ENCODE measurements at places on chromosomes 2 and 18.
A peak's percentile ranks its signal among the peaks of the same experiment; 100 is the strongest.

- no peak for ATAC-seq
Observed at GRCh38 chr2:233470839-233471238, 95.7 kb downstream of the USP40 start.

DNA sequence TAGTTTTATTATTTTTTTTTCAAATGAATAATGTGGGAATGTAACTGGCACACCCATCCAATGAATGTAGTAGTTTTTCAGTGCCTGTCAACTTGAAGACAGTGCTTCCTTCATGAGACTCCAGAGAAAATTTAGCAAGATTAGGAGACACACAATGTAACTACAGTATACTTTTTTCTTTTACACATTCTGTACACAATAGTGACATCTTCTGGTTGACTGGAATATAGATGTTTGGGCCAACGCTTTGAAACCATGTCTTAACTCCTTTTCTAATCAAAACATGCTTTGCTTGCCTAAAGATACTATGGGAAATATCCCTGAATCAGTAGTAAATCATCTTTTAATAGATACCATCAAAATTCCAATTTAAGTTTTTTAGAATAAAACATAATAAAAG, 229.5 kb upstream of the ZC3H15 start:
- ATAC-seq, result peak; percentile 89

- no peak for ATAC-seq
Observed at GRCh38 chr2:112880091-112880531, 30.9 kb upstream of the IL37 start.

DNA sequence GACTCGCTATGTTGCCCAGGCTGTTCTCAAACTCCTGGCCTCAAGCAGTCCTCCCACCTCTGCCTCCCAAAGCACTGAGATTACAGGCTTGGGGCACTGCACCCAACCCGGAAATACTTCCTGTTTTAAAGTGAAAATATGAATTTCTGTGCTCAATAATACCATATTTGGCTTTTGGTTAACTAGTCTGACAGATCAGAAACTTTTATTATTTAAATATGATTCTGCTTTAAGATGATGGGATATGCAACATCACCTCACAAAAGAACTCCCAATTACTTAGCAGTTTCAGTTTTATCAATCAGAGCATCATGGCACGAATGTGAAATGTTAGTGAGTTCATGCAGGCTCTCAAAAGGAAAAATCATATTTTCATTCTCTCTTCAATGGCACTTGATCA, 120.6 kb downstream of the PTRHD1 start:
- ATAC-seq, result no peak

- ATAC-seq, result no peak
Observed at GRCh38 chr2:236558036-236558435, 11.6 kb upstream of the ACKR3 start.

DNA sequence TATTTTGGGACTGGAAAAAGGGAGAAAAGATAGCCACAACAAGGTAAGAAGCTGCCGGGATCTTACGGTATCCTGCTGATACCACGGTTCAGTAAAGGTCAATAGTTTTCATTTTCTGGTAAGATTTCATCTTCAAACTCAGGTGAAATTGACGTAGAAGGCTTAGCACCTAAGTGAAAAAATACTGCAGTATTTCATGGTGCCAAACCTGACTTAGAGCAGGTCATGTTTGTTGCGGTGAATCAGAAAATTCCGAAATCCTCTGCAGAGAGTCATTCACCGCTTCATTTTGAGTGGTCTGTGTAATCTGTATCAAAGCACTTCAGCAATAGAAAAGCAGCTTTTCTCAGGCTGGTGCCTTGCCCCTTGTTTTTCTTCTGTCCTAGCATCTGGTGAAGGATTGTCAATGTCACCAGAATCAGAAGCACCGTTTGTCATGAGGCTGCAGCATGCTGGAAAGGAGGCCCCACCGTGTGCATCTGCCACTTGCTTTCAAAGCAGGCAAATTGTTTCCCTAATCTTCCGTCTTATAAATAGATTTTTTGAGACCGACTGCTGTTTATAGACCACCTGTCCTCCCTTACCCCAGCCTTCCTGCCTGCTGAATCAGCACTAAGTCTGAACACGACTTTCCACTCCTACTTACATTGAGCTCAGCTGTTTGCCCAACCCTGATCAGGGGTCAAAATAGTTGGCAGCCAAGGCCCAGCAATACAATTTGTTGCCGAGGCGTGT, 156.3 kb downstream of the EML6 start:
- no peak for ATAC-seq

GRCh38 chr2:73077424-73077795, 5.9 kb upstream of the SFXN5 start:
- no peak for ATAC-seq

DNA sequence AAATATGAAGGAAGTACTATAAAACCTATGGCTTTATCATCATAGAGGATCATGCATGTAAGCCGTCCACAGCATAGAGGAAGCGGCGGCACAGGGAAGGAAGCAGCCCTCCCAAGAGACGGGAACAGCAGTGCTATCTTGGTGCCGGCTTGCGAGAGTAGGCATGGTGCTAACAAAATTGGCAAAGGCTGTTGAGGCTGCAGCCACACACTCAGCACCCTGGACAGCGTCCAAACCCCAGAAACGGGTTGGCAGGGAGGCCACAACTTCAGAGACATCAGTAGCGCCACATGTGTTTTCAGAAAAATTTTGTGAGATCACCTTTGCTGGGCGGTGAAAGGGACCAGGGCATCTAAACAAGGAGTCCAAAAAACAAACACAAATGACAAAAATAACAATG, 37.7 kb downstream of the NETO1 start:
- ATAC-seq, result no peak

DNA sequence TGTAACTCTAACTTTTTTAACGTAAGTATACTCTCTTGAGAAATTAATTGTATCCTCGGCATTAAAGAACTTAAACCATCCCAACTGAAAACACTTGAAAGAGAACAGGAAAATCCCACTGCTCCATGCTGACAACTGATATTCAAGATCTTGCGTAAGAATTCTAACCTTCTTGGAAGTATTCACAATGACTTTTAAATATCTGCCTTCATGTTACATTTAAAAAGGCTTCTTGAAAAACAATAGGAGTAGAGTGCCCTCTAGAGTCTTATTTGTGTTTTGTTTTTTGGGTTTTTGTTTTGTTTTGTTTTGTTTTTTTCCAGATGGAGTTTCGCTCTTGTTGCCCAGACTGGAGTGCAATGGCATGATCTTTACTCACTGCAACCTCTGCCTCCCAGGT, 65.4 kb upstream of the DNAJC10 start:
- peak; percentile 52 for ATAC-seq

DNA sequence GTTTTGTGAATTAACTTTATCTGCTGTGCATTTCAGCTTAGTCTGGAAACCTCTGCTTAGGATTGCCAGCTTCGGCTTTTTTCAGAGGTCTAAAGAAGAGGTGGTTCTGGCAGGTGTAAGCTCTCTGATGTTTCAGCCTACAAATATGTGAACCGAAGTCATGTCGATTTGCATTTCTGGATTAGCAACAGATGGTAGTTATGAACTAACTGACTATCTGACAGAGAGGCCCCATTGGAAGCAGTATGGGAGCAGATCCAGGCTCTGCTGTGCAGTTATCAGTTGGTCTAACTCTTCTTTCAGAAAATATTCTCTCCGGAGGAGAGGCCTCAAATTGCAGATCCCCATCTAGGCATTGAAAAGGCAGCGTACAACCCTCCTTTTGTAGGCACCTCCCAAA, 32.7 kb upstream of the SPRED2 start:
- ATAC-seq, result peak; percentile 65

DNA sequence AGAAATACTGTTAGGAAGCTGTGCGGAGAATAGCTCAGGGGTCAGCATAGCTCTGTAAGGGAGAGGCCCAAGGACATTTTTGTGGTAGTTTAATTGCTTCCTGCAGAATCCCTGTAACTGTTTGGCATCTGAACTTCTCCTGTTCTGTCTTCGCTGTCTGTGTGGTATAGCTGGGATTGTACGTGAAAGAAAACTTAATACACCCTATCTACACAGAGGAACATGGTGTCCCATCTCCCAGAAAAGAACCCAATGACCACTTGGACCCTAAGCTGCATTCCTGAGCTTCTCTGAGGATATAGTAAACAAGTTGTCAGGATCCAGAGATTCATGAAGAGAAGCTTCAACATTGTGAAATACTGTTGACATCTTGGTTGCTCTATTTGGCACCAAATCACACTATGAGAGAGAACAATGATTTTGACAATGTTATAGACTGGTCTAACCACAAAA, 81.3 kb downstream of the CDC42EP3 start:
- peak; percentile 69 for ATAC-seq

- no peak for ATAC-seq
Observed at GRCh38 chr18:68940754-68941153, 142.9 kb downstream of the CCDC102B start.

DNA sequence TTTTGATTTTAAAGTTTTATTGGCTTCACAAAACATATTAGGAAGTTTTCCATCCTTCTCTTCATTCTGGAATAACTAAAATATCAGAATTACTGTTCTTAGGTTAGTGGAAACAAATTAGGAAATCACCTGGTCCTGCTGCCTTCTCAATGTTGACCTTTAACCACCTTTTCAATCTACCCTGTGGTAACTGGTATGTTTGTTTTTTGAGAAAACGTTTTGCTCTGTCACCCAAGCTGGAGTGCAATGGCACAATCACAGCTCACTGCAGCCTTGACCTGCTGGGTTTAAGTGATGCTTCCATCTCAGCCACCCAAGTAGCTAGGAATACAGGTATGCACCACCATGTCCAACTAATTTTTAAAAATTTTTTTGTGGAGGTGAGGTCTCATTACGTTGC, 28.4 kb downstream of the ACYP2 start:
- no peak for ATAC-seq

- ATAC-seq, result no peak
Observed at GRCh38 chr2:78940998-78941397, 84.5 kb upstream of the REG3G start.

DNA sequence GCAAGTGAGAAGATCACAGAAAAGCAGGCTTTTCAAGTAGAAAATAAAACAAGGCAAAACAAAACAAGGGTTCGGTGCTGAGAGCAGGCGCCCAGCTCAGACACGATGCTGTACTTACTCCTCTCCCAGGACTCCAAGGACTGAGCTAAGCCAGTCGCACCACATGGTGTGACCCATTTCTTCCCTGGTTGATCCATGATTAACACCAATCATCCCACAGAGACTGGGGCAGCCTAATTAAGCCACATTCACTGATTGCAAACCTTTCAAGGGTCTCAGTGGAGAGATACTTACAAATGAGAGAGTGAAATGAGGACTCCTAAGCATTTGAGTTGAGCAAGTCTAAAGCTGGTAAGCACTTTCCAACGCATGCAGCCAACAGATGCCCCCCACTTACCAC, 155.2 kb downstream of the MYO5B start:
- no peak for ATAC-seq

DNA sequence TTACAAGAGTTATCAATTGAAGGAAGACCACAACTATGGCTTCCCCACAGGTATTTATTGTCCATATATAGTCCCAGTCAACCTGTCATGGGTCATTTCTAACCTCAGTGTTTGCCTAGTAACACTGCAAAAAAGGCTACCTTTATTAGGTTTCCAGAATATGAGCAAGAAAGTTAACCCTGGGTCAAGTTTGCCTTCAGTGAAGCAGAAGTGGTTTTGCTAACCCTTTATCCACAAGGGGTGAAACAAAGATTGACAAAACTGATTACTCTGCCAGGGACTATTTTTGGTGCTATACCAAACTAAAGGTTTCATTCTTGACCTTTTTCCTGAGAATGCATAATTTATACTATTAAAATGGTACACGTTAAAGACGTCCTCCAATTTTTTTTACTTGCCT, 28.8 kb downstream of the SP100 start:
- no peak for ATAC-seq

GRCh38 chr2:113083296-113083695, 15.5 kb downstream of the IL1F10 start:
- ATAC-seq, result no peak

DNA sequence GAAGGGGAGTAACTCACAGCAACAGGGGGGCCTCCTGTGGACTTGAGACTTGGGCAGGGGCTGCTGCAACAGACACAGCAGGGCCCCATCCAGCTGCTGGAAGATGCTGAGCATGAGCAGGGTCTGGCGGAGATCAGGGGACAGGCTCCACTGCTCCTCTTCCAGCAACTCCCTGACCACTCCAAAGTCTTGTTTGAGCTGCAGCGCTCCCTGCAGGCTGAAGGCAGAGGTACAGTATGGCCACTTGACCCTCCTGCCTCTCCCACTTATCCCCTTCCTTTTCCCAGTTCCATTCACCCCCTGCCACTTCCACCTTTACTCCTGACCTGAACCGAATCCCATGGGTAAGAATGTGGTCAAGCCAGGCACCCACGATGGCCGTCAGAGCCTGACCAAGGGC, 2.4 kb upstream of the MRPL53 start:
- no peak for ATAC-seq

DNA sequence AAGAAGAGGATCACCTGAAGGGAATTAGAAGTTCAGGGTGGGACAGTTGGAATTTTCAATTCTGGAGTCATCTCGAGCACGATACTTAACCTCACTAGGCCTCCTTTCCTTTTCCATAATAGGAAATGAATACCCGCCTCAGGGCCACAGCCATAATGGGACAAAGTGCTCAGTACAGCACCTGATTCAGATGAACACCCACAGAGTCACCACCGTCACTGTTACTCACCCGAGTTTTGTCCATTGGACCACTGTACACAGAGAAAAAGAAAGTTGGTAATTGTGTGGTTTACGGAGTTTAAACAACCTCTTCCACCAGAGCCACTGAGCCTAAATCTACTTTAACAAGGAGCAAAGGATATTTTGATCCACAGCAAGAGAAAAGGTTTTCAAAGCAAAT, 122.0 kb upstream of the NDUFV2 start:
- no peak for ATAC-seq

- ATAC-seq, result peak; percentile 28
Observed at GRCh38 chr18:11851806-11852337, 659 bp downstream of the CHMP1B start.

- no peak for ATAC-seq
Observed at GRCh38 chr18:48388478-48388877, 20.7 kb downstream of the ZBTB7C start.

DNA sequence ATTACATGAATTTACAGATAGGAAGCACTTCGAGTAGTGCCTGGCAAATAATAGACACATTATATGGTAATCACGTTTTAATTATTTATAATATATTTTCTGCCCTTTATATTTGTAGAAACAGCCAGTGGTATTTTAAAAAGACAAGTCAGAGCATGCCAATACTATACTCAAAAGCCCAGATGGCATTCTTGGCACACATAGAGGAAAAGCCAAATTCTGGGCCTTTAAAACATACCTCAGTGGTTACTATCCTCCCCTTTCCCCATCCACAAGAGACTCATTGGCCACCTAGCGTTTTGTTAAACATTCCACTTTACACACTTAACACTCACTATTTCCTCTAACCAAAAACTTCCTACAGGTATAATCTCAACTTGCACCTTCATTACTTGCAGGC, 63.3 kb upstream of the ZNF804A start:
- ATAC-seq, result no peak

- no peak for ATAC-seq
Observed at GRCh38 chr2:198571393-198571792, 767.0 kb downstream of the PLCL1 start.

GRCh38 chr2:88499204-88499603, 46.7 kb upstream of the FOXI3 start:
- no peak for ATAC-seq

Measured in SK-N-SH treated with all-trans-retinoic acid at 6 μM for 48 hours (cell line).